CD4-positive, alpha-beta memory T cell (primary cell): ENCODE measurements at places on chromosomes 5 and 9. TPM values are rescaled to one million over a fixed set of nuclear protein-coding genes. Genes with fewer than 3 reads are reported as not detected.

- H3K36me3 ChIP-seq: no peaks in the 10 kb centered on the region
- no peaks in the 10 kb centered on the region for H3K4me1 ChIP-seq
- no peaks in the 10 kb centered on the region for H3K27me3 ChIP-seq
- no peak overlapping the region for H3K4me3 ChIP-seq
- DNase-seq: no peak
- no peak overlapping the region for H3K27ac ChIP-seq
Measured at GRCh38 chr5:174500636-174501035, 223.7 kb upstream of the MSX2 start.

GRCh38 chr5:112742424-112742823 is 4.7 kb downstream of the APC start:
- H3K27ac ChIP-seq: no peak overlapping the region
- no peaks in the 10 kb centered on the region for H3K36me3 ChIP-seq
- peaks cover 7% of the 10 kb centered on the region for H3K4me1 ChIP-seq
- no peak for DNase-seq

GRCh38 chr9:133532937-133533668 is 1.4 kb upstream of the ADAMTSL2 start:
- peak; percentile 63 for DNase-seq
- H3K4me3 ChIP-seq: no peak overlapping the region
- no peaks in the 10 kb centered on the region for H3K36me3 ChIP-seq
- H3K27me3 ChIP-seq: no peaks in the 10 kb centered on the region

PGM5 gene
- not detected for total RNA-seq
